ENCODE measurements at places on chromosomes 7 and 10.

GRCh38 chr10:14971867-14972448, 12.8 kb downstream of the MEIG1 start:
- no peak for DNase-seq

DNA sequence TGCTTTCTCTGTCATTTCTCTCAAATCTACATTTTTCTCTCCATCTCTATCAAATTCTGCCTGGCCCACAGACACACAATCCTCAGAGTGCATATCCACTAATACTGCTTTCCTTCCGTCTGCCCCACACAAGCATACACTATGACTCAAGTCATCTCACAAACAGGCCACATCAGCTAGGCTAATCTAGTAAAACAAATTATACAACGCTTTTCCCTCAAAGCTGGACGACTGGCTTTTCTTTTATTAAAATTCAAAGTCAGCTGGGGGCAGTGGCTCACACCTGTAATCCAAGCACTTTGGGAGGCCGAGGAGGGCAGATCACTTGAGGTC, 161.1 kb downstream of the FAM107B start:
- DNase-seq, result no peak

DNA sequence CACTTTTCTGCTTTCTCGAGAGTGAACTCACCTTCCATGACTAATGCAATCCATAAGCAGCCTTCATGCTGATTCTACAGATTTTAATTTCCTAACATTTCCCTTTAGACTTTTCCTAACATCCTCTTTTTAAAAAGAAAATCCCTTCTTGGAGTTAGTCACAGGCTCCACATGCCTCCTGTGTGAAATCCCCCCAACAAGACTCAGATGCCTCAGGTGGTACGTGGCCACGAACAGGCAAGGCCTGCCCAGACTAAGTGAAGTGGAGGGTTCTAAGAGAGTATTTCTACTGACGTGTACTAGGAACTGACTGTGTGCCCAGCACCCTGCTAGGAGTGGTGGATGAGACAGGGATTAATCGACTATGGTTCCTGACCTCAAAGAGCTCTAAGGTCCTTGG, 125.9 kb upstream of the HPS1 start:
- DNase-seq, result no peak

- no peak for DNase-seq
These were observed 9.8 kb downstream of the CEP41 start for GRCh38 chr7:130430841-130431666.

DNA sequence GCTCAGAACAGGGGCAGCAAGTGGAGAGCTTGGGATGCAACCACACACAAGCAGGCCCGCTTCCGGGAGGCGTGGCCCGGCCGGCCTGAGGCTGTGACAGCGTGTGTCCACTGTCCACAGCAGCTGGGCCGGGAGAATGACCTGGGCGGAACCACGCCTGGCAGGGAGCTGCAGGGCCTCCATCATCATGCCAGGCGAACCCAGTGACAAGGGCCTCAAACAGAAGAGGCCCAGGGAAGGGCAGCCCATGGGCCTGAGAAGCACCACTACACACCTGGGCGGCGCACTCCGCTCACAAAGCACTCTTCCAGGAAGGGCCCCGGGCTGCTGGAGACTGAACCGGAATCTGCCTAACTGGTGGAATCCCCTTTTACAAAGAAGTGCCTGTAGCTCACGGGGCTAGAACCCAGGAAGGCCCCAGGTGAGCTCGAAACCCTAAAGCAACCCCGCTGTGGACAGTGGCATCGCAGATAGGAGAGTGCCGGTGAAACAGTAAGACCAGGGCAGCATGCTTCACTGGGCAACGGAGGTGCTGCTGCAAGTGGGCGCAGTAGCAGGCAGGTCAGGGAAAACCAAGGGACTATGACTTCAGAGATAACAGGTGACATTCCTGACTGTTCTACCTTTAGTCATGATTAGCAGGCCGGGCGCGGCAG, 66.0 kb downstream of the MAD1L1 start:
- DNase-seq, result no peak

GRCh38 chr10:63491588-63492316, 26.0 kb upstream of the JMJD1C start:
- DNase-seq, result no peak

DNA sequence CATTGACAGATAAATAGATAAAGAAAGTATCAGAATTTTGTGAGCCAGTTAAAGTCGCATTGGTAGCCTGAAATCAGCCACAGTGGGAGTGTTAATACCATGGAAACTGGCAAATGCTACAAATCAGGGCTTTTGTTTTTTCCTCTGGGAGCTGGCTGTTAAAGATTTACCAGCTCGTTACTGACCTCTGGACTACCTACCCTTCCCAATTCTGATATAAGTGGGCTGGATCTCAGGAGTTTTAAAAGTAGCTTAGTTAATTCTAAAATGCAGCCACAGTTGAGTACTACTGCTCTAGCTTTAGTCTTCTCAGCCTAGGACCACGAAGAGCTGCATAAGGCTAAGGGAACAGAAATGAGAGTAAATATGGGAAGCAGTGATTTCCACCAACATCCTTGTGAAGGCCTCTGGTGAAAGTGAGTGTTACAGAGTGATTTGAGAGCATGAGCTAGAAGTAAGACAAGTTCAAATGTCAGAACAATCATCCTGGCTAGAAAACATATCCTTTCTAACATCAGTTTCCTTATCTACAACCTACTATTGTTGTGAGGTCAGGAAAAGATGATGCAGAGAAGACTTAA, 53.2 kb downstream of the A1CF start:
- no peak for DNase-seq

DNA sequence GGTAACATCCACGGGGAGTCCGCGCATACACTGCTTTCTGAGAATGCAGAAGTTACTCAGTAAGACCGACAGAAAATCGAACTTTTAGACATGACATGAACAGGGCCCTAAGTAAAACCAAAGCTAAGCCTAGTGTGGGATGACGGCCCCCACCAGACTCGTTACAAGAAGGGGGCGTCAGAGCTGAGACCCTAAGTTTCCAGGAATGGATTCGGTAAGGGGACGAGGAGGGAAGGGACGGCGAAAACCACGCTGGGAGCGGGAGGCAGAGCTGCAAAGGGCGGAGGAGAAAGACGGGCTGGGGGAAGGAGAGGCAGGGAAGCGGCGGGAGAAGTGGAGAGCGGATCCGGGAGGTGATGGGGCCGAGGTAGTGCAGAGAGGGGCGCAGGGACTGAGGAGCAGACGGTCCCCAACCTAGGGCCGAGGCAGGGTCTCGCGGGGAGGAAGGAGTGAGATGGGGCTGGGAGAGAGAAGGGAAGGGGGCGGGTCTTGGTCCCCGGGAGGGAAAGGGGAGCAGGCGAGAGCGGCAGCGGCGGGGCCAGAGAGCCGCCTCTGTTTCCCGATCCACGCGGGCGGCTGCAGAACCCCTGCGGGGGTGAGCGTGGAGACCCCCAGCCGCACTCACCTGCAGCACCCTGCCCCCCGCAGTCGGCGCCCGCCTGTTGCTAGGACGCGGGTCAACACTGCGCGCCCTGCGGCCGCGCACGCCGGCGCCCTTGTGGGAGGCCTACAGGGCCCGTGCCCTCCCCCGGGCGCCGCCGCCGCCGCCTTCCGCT, 513 bp downstream of the ODAD2 start:
- no peak for DNase-seq

DNA sequence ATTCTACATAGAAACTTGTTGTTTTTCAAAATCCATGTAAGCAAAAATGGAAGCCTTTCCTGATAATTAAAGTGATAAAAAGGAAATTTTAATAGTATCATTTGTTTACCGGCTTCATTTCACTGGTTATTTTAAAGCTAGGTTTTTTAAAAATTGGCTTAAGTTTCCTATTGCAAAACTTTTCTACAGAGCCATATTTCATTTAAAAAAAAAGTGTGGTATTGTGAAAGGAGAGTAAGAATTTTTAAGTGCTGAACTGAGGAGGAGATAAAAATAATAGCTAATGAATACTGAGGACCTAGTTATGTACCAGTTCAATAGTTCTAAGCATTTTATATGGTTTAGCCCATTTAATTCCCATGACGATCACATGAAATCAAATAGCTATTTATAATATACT, 172.2 kb upstream of the COL1A2 start:
- DNase-seq, result no peak

GRCh38 chr10:113202011-113202410, 252.0 kb downstream of the TCF7L2 start:
- no peak for DNase-seq

DNA sequence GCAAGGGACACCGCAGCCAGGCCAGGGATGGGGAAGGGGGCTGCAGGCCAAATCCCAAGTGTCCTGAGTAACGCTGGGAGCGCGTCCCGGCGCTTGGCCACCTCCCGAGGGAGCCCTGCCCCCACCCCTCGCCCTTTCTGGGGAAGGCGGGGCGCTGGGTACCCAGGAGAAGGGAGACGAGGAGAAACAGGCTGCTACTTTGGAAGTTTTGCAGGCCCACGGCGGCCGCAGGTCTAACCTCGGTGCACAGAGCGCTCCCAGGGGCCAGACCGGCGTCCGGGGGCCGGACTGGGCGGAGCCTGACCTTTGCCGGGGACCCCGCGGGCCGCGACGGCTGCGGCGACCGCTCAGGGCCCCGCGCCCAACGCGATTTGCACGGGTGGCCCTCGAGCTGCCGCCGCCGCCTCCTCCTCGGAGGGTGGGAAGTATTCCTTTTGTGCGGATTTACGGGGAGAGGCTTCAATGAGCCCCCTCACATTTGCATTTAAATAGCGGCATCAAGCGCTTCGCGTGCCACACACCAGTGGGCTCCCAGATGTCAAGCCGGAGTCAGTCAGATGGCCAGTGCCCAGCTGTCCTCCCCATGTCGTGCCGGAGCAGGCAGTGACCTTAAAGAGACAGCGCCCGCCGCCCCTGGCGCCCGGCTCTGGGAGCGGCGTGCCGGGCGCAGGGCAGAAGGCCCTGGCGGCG, 3.0 kb upstream of the EBF3 start:
- no peak for DNase-seq

GRCh38 chr7:139452958-139453672, 30.4 kb downstream of the KLRG2 start:
- no peak for DNase-seq

DNA sequence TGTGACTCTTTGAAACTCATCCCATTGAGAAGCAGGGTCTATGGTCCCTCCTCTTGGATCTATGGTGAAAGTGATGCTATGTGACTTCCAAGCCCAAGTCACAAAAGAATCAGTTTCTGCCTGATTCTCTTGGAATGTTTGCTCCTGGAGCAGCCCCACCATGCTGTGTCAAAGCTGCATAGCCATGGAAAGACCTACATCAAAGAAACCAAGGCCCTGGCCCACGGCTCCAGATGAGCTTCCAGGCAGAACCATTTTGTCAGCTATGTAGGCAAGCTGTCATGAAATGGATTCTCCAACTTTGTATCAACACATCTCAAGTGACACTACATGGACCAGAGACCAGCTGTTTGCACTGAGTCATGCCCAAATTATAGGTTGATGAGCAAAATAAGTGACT, 77.0 kb downstream of the AASS start:
- no peak for DNase-seq

GRCh38 chr10:80708185-80708584, 170.5 kb downstream of the SH2D4B start:
- DNase-seq, result no peak

DNA sequence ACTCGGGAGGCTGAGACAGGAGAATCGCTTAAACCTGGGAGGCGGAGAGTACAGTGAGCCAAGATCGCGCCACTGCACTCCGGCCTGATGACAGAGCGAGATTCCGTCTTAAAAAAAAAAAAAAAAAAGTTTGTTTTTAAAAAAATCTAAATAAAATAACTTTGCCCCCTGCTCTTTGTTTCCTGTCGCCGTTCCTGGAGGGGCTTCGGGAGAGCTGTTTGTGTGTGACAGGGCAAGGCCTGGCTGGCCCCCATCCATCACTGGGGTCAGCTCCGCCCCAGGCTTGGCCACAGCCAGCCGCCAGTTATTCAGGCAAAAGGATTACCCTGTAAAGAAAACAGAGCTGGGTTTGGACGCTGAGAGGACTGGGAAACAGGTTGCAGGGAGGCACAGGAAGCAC, 16.4 kb downstream of the LEP start:
- no peak for DNase-seq

DNA sequence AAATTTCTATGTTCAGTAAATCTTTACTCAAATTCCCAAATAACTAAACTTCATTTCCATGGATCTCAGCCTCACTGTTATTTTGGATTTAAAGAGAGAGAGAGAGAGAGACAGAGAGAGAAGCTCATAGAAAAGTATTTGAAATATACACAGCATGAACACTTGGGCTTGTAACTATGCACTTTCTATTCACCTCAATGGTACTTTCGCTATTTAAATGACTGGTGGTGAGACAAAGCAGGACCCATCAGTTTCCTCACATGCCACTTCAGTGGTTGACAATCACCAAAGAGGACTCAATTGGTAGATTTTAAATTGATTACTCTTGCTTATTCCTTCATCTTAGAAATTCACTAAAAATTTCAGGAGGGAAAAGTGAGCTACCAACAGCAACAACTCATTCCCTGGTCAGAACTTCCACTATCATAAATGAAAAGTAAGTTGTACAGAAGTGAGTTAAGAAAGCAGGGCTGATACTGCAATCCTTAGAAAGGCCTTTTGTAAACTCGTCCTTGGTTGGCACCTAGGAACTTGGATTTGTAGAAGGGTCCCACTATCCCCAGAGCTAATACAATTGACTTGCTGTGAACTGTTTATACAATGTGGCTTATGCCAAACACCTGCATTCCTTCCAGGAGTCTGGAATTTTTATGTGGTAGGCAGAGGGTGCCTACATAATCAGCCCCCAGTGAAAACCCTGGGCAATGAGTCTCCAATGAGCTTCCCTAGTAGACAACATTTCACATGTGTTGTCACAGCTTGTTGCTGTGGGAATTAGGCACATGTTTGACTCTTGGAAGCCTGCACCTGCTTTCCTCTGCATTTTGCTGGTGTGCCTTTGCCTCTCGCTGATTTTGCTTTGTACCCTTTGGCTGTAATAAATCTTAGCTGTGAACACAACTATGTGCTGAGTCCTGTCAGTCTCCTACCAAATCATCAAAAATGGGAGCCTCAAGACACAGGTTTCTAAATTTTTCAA, 10.8 kb downstream of the ERLIN1 start:
- DNase-seq, result no peak

GRCh38 chr7:38273286-38273995, at the start of gene TARP:
TSS of gene TARP (minus strand) at chr7:38273636.
- no peak for DNase-seq

- DNase-seq, result no peak
These were observed 324.2 kb upstream of the ZMIZ1 start for GRCh38 chr10:78744491-78745090.

DNA sequence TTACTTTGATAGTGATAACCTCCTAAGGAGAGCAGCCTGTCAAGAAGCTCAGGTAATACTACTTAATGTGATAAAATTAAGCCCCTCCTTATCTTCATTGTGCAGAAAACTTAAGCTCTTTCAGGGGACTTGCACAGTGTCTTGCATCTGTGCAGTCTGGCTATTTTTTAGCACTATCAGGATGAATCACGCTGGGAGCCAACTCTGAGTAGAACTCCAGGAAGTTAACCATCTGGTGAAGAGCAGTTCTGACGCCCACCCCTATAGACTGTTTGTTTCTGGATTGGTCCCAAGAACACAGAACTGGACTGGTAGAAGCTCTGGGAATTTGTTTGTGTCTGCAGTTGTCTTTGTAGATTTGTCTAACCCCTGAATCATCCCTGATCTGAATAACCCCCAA, 41.9 kb downstream of the AGK start:
- no peak for DNase-seq

GRCh38 chr7:106613848-106614560, 47.0 kb downstream of the CCDC71L start:
- no peak for DNase-seq
